ENCODE measurements at places on chromosomes 6 and 20.

DNA sequence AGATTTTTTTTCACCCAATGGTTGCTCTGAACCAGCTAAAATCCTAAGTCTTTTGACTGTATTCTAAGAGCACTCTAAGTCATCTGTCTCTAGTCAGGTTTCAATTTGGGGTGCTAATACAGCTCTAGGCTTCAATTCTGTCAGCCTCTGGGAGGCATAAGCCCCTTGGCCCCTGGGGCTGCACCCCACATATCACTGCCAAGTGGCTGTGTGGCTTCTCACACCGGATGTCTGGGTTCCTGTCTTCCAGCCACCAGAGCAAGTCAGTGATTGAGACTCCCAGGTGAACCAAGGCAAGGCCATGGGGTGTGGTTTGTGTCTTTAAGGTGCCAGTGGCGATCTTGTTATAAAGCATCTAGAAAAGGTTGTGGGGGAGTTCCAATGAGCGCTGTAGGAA is 136.5 kb downstream of the TMEM242 start:
- DNase-seq = no peak

DNA sequence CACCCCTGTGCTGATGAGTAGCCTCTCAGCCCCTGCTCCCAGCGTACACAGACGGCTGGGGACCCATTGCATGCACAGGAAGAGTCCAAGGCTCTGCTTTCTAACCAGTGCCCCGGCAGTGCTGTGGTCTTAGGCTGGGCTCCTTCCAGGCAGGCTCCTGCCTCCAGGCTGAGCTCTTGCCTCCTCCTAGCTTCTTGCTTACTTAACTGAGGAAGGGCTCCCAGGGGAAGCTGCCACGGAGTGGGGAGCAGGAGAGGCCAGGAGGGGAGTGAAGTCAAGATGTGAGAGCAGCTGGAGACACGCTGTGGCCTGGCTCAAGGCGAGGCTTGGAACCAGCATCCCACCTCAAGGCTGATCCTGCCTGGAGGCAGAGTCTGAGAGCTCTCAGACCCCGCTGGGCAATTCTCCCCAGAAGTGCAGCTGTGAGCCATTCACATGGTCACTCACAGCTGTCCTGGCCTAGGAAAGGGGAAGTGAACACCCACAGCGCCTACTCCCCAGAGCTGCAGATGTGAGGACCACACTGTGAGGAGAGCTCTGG is 141.0 kb downstream of the TBXT start:
- no peak for DNase-seq

DNA sequence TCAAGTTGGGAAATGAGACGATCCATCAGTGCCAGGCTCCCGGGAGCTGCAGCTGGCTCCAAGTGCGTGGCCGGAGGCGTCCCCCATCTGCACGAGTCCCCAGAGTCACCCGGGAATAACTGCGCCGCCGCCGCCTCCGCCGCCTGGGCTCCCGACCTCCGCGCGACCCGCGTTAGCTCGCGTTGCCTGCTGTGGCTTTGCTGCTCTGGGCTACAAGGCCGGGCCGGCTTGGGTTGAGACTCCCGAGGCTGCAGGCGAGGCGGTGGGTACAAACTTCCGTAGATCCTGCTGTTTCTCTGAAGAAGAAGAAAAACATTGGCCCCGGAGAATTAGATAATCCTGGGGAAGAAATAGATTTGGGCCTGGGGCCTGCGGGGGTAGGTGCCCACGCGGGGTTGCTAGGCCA is 7.4 kb upstream of the LAMP5 start:
- no peak for DNase-seq

DNA sequence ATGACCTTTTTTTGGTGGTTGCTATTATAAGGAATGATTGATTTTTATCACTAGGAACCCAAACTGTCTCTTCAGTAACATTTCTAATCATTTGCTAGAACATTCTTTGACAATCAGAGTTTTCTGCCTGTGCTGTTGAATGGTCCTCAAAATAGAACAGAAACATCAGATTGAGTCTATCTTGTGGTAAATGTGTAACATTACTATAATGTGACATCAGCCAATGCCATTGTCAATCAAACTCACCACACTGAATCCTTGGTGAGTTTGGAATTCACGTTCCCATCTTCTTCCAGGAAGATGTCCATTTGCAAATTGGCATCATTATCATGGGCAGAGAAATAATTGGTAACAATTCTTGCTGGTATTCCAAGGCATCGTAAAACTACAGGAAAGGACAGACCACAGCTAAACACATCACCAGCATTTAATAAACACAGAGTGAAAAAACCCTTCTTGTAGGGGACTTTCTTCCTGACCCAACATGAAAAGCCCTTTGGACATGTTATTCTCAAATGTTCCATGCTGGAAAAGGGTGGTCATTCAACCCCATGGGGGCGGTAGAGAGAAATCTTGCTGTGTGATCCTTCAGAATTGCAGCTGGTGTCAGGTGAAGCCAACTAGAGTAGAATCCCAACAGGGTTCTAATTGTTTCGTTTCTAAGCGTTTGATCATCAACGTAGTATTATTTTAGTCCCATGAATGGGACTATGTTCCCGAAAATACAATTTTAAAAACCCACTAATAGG is 98.5 kb downstream of the F13A1 start:
- no peak for DNase-seq

- DNase-seq = no peak
Measured at GRCh38 chr20:50508171-50508755, 1.9 kb upstream of the PTPN1 start.

- no peak for DNase-seq
Measured at GRCh38 chr6:153960281-153960680, 78.8 kb upstream of the OPRM1 start.

- DNase-seq = no peak
Measured at GRCh38 chr20:20568604-20569205, 143.7 kb downstream of the RALGAPA2 start.

Measured in right atrium auricular region (tissue), 2 donors.